ENCODE measurements at places on chromosomes 16 and 17.

- DNase-seq: no peak
Measured at GRCh38 chr17:930258-930657, 49.3 kb downstream of the NXN start.

DNA sequence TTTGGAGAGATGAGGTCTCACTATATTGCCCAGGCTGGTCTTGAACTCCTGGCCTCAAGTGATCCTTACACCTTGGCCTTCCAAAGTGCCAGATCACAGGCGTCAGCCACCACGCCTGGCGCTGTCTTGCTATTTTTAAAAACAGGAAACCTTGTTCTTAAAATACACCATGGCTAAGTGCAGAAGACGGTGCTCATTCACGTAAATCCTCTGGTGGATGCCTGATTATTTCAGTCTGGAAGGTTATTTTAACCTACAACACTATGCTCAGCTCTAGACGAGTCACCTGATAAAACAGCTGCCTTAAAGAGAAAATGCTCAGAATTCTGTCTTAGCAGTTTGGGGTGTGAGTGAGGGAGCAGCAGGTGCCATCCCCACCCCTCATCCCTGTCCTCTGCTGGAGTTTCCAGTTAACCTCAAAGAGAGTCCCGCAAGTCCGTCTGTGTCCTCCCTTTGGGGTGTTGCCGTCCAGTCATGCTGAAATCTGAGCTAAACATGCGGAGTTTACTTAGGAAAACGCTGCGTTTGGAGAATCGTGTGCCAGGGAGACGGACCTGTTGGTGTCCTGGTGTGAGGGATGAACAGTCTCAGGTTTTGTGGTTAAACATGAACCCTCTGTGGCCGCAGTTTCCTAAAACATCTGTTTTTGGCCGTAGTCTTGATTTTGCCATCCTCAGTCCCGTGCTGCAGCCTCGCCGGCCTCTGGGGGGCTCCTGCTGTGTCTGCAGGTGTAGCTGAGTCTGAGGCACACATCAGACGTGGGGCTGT is 17.1 kb downstream of the SPG7 start:
- DNase-seq: no peak

GRCh38 chr16:55367301-55367811 is 43.4 kb downstream of the IRX6 start:
- DNase-seq: peak; percentile 27

DNA sequence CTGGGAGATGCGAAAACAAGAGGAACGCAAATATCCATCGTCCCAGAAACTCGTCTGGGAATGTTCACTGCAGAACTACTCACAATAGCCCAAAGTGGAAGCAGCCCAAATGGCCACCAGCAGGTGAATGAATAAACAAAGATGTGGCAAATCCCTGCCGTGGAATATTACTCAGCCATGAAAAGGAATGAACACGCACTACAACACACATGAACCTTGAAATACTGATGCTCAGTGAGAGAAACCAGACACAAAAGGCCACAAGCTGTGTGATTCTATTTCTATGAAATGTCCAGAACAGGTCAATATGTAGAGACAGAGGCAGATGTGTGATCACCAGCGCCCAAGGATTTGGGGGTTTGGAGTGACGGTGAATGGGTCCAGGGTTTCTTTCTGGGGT is 169.8 kb downstream of the IRF8 start:
- no peak for DNase-seq

- peak; percentile 6 for DNase-seq
Measured at GRCh38 chr16:73172973-73173709, 125.2 kb upstream of the ZFHX3 start.

DNA sequence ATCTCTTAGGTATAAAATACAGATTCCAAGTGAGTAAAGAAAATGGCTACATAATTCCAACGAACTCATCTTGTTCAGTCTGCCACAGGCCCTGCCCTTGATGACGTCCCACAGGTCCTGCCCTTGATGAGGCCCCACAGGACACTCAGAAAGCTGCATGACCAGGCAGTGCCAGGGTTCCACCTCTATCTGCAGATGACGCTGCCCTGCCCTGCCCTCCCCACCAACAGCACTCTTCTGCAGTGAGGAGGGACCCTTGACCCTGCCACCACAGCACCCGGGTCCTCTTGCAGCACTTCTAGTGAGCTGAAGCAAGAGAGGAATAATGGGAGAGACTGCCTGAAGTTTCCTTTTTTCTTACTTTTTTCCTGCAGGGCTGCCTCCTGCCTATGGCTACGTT is 118.4 kb downstream of the VPS53 start:
- DNase-seq: no peak
